ENCODE measurements at places on chromosomes 3 and 15.

DNA sequence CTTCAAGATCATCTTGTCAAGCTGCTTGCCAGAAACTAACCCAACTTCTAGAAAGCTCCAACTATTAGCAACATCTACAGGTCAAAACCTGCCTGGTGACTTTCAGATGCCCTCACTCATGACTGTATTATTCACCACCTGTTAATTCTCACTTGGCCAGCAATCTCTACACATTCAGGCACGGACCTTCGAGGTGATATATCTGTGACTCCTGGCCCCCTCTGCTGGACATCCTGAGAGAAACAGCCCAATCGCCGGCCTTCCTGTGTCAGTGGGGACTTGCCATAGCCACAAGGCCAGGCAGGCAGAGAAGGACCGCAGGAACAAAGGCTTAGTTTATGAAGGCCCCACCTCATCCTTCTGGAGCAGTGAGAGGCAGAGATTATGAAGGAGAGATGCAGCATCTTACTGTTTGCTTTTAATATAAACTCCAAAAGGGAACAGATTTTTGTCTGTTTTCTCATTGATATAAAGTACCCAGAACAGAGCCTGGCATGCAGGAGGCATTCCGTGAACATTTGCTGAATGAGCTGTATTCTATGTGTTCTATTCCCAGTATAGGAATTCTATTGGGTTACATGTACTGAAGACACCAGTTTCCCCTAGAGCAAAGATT lies 24.4 kb upstream of the OCA2 start:
- no peak for DNase-seq

DNA sequence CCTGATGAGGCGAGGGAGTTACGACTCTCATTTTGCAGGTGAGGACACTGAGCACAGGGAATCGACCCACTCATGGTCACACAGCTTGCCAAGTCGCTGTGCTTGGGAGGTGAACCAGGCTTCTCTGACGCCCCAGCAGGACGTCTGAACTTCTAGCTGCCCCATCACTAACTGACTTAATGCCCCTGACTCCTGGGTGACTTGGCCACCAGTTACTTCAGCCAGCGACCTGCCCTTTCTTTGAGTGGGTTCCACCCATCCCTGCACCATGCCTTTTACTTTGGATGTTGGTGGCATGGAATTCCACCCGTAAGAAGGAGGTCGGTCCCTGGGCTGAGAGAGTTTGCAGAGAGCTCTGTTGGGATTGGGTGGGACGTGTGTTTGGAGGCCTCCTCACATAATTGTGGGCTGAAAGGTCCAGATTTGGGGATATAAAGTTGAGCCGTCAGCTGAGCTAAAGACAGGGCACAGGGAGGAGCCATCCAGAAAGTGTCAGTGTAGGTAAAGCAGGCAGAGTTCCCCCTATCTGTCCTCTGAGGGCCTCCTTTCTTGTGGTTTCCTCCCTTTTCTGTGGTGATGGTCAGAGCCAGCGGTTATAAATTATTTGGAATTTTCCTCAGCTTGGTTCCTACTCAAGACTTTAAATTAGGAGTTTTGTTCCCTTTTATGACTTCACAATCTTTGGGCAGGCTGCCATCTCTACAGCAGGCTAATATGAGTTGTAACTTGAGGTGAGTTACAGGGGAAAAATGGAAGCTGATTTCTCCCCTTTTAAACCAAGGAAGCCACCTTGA lies 55.0 kb downstream of the FLNB start:
- no peak for DNase-seq

GRCh38 chr3:23797491-23797890 lies 8.3 kb upstream of the UBE2E1 start:
- no peak for DNase-seq

DNA sequence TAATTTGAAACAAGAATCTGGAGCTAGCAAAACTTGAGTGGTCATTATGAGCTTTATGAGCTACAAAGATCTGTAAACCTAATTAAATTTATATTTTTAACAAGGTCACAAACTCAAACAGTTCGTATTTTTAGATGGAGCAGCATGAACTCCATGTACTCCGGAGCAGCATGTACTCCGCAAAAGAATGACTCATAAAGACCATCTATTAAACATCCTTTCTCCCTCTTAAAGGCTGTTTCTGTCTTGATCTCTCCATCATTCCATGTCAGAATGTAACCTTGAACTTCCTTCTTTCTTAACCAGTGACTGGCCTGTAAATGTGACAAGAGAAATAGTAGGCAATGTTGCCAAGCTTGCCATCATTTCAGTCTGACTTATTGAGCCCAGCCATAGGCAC lies 696.9 kb downstream of the ZNF385D start:
- DNase-seq = no peak
